ENCODE measurements at places on chromosomes 12 and 14.

GRCh38 chr12:122867691-122868461, 28.0 kb downstream of the VPS37B start:
- no peak for DNase-seq

DNA sequence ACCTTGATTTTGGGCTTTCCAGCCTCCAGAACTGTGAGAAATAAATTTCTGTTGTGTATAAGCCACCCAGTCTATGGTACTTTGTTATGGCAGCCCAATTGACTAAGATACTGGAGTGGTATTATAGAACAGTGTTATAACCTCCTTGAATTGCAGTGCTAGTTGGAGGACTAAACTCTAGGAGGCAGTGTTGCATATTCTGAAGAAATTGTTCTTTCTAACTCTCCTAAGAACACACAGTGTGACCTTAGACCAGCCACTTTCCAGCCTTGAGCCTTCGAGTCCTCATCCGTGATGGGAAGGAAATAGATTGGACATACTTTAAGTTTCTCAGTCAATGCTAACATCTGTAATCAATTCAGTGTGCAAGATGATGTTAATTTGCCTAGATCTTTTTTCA, 22.4 kb upstream of the LRRC10 start:
- DNase-seq: no peak

GRCh38 chr14:61527325-61528100, 167.8 kb upstream of the HIF1A start:
- DNase-seq: peak; percentile 68

GRCh38 chr12:58930770-58931324, 10.5 kb upstream of the LRIG3 start:
- DNase-seq: no peak

DNA sequence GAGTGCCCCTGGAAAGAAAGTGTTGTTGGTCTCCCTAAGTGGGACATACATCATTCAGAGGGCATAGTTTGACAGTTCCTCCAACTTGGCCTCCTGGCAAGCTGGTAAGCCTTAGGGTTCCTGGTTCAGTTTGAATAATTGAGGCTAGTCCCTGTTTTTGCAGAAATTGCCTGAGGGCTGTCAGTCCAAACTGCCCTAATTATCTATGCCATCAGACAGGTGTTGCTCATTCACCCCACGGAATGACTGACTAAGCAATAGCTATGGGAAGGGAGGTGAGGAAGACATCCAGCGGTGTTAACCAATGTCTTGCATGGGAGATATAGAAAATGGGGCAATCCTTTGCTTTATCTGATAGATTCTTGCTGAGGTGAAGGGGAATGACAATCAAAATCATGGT, 37.6 kb downstream of the SPTSSA start:
- DNase-seq: no peak

DNA sequence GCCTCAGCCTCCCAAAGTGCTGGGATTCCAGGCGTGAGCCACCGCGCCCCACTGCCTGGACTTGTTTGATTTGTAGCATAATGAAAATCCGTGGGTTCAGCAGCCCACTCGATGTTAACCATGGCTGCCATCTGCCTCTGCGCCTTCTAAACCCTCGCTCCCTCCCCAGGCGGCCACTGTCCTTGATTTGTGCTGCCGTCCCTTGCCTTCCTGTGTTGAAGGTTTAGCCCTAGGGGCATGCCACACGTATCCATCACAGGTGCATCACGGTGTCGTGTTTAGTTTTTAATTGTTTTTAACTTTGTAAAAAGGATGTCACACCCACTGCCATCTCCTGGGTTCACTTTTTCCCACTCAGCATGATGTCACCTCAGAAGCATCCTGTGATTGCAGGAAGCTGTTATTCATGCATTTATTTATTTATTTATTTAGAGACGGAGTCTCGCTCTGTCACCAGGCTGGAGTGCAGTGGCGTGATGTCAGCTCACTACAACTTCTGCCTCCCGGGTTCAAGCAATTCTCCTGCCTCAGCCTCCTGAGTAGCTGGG, 24.5 kb upstream of the ULK1 start:
- DNase-seq: peak; percentile 55

DNA sequence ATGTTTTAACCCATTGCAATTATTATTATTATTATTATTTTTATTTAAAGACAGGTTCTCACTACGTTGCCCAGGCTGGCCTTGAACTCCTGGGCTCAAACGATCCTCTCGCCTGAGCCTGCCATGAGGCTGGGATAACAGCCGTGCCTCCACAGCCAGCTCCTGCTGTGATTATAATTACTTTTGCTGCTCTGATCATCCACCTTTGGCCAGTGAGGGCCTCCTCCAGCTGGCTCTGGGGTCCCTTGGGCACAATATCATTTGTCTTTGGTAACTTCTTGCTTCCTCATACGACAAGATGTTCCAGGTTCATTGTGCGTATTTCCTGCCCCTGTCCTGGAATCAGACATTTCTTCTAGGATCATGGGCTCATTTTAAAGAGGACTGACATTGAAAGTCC, 28.4 kb downstream of the LRTM2 start:
- no peak for DNase-seq

GRCh38 chr14:91862417-91862816, 4.9 kb downstream of the TC2N start:
- no peak for DNase-seq

GRCh38 chr14:106518054-106518943, 991.9 kb downstream of the TMEM121 start:
- DNase-seq: peak; percentile 75

DNA sequence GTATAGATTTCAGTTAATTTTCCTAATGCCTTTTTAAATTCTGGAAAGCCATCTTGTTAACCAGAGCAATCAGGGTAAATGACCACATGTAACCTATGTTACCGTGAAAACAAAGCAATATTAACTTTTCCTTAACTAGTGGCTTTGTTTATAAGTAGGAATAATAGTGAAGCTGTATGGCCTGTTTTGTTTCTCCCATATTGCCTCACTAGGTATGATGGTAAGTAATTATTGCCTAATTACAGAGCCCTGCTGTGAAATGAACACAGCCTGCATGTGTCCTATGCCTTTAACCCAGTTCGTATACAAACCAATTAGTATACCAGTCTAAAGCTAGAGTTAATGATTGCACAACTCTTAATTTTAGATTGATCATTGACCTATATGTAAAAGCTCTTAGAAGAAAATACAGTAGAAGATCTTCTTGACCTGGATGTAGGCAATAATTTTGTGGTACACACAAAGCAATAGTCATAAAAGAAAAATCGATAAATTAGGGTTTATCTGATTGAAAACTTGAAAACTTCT, 249.9 kb downstream of the CCDC91 start:
- no peak for DNase-seq

GRCh38 chr12:131575371-131575770, 135.5 kb upstream of the SFSWAP start:
- no peak for DNase-seq

- DNase-seq: peak; percentile 35
Observed at GRCh38 chr12:105048315-105048714, 35.9 kb downstream of the ALDH1L2 start.

DNA sequence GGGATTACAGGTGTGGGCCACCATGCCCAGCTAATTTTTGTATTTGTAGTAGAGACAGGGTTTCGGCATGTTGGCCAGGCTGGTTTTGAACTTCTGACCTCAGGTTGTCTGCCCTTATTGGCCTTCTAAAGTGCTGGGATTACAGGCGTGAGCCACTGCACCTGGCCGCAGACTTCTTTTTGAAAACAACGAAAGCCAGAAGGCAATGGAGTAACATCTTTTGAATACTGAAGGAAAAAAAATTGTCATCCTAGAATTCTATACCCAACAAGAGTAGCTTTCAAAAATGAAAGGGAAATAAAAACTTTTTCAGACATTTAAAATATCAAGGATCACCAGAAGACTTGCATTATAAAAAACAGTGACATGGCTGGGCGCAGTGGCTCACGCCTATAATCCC, 38.7 kb upstream of the CTDSP2 start:
- DNase-seq: no peak

DNA sequence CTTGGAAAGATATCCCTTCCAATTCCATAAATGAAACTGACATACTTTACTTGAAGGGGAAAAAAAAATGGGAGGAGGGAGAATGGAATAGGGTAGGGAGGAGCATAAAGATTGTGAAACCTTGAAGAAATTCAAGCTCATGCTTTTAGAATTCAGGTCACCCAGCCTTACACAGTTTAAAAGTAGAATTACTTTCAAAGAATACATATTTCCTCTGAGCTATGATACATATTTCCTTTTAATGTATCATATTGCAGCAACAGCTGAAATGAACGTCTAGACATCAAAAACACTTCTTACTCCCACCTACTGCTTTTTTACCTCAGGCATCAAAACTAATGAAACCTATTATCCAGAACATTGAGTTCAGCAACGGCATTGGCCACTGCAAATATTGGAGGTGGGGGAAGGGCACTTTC, 156.0 kb downstream of the MED13L start:
- DNase-seq: no peak

- DNase-seq: no peak
Observed at GRCh38 chr12:24739106-24739779, 209.7 kb downstream of the BCAT1 start.

DNA sequence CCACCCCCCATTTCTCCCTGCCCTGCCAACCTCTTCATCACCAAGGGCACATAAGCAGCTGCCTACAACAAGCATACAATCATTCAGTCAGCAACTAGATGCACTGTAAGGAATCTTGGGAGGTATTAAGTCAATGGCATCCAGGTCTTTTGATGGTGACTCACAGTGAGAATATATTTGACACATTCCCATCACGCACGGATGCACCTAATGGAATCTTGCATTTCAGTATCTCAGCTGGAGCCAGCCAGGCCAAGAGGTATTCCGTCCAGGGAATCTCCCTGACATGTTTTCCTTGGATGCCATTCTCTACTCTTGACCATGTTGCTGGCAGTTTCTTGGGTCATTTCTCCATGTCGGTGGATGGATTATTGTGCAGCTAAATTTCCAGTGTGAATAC, 73.9 kb upstream of the CAPRIN2 start:
- no peak for DNase-seq

- DNase-seq: no peak
Observed at GRCh38 chr12:91574391-91574790, 391.8 kb upstream of the DCN start.

DNA sequence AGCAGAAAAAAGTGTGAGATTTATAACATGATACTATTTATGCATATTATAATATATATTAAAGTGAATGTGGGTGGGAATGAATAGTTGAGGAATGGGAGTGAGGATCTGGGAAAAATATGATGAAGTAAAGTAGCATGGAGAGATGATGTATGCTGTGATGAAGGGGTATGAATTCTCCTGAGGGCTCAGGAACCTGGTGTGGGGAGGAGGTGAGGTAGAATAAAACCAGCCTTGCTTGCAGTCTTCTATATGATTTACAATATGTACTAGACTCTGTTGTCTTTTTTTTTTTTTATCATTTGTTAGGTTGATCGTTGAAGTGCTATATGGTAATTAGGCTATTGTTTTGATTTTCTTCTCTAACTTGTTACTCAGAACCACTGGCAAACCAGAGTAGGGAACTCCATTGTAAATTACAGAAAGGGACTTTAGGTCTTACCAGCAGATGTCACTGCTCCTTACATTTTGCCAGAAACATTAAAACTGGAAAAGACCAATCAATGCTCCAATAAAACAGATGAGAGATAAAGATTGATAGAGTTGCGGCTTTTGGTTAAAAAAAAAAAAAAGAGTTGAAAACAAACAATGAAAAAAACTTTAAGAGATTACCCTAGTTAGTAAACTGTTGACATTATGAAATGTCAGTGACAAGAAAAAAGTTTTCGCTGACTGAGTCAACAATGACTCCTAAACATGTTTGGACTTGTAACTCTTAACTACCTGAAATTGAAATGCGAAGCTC, 39.9 kb downstream of the ATL1 start:
- DNase-seq: peak; percentile 18

DNA sequence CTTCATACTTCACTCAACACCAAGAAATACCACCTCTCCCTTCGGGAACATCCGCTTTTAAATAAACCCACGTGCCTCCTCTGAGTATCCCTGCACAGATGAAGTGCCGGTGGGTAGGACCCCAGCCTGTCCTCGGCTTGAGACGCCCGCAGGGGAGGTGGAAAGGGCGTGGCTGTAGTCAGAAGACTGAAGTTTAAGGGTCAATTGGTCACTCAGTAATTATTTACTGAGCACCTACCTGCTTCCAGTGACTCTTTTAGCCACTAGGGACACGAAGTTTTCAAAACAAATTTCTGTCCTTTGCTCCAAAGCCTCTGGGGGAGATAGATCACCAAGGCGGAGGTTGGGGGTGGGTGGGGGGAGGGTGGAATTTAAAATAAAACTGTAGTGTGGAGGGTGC, 309.4 kb downstream of the VRK1 start:
- no peak for DNase-seq
